NCI-H1092 (cell line): ENCODE measurements at places on chromosomes 16 and 17.

GRCh38 chr16:4692460-4693295 is 684 bp upstream of the NUDT16L1 start:
- DNase-seq: no peak

GRCh38 chr16:12422233-12422632 is 381.5 kb downstream of the CPPED1 start:
- no peak for DNase-seq

DNA sequence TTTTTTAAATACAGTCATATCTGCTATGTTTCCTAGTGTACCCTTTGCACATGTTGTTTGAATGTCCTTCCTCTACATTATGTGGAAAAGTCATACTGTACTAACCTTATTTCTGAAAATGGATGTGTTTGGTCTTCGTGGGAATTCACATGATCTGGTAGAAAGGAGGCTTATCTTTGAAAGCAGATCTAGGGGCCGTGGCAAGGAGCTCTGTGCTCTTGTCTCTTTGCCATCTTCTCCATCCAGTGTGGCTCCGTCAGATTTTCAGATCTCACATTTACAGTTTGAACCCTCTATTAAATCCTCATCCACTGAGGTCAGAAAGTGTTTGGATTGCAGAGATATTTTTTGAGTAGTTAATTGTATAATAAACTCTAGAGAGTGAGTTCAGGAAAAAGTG is 32.9 kb downstream of the MAP2K4 start:
- DNase-seq: no peak

- peak; percentile 60 for DNase-seq
Measured at GRCh38 chr16:12229759-12230594, 253.4 kb downstream of the SNX29 start.

DNA sequence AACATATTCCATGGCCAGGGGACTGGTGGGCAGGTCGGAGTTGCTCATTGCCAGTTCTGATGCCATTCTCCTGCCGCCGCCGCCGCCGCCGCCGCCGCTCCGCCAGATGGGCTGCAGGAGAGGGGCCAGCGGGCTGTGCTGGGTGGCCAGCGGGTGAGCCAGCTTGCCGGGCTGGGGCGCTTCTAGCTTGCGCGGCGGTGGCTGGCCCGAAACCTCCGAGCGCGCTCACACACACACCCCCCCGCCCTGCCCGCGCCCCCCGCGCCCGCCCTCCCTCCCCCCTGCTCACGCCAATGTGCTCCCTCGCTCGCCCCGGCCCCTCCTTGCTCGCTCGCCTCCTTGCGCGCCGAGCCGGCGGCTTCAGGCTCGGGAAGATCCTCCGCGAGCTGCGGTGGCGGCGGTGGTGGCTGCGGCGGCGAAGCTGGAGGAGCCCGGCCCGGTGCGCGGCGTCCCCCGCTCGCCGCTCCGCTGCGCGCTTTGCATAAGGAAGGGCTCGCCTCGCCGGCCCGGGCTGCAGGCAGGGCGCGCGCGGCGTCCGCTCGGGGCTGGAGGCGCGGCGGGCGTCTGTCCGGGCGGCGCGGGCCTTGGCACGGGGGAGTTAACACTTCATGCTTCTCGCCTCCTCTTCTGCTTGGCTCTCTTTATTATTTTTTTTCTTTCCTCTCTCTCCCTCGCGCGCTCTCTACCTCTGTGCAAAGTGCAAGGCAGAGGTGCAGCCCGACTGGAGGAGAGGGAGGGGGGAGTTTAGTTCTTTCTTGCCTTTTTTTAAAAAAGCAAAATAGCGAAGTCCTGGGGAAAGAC is 500 bp downstream of the MAF start:
- DNase-seq: peak; percentile 67

DNA sequence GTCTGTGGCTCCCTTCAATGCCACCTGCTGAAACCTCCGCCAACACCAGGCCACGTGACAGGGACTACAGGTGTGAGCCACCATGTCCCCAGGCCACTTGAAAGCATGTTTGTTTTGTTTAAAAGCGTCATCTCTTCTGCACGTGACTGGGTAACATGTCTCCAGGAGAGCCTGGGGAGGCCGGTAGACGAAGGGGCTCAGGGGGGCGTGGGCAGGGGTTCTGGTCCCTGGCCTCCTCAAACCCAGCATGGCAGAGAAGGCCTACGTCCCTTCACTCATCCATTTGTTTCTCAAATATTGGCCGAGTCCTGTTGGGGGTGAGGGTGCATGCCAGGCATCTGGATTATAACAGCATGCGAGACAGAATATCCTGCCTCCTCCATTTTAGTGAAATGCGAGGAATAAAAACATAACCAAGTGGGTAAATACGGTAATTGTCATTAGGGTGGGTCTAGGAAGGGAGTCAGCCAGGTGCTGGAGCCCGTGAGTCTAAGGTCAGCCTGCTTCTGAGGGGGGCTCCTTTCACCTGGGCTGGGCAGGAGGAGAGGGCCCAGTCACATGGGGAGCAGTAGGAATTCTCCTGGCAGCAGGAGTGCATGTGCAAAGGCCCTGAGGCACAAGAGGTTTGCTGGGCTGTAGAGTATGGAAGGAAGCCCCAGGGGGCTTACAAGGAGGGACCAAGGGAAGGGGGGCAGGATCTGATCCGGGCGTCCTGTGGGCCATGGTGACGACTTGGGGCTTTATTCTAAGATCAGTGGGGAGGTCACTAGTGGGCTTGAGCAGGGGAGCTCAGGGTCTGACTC is 26.8 kb upstream of the CIBAR2 start:
- DNase-seq: no peak

DNA sequence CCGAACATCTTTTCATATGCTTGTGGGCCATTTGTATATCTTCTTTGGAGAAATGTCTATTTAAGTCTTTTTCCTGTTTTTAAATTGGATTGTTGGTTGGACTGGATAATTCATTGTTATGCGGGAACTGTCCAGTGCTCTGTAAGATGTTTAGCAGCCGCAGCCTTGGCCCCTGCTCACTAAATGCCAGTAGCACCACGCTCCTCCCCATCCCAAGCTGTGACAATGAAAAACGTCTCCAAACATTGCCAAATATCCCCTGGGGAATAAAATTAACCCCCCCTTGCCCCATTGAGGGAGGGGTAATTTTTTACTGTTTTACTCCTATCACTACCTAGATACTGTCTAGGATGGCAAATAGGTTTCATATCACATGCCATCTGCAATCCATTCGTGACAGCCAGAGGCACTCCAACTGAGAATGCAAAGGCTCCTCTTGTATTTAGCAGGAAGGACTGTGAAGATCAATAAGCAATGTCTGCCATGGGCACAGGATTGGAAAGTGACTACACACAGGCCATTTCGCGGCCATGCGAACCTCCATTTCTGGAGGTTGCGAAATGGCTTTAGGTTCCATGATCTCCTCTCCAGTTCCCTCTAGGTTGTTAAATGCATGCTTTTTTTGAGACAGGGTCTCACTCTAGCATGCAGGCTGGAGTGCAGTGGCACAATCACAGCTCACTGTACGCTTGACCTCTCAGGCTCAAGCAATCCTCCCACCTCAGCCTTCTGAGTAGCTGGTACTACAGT is 9.3 kb downstream of the PLXDC1 start:
- DNase-seq: no peak

GRCh38 chr16:85767531-85767930 is 16.6 kb upstream of the C16orf74 start:
- DNase-seq: no peak

DNA sequence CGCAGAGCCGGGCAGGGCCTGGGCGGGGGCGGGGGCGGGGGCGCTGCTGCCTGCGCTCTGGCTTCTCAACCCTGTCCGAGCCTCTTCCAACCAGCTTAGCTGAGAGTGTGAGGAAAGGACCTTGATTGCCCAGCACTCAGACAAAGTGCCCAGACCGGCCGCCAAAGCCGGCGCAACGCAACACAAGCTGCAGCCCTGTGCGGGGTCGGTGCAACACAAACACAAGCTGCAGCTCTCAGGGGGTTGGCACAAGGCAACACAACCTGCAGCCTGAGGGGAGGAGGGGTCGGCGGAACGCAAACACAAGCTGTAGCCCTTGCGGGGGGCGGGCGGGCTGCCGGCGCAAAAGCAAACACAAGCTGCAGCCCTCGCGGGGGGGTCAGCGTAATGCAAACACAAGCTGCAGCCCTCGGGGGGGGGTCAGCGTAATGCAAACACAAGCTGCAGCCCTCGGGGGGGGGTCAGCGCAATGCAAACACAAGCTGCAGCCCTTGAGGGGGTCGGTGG is 60.0 kb downstream of the KLHDC4 start:
- DNase-seq: peak; percentile 37

GRCh38 chr16:704047-704446 is 1.6 kb downstream of the FBXL16 start:
- no peak for DNase-seq
